ENCODE measurements at places on chromosomes 2 and 18. TPM values are rescaled to one million over a fixed set of nuclear protein-coding genes. Genes with fewer than 3 reads are reported as not detected.

- no peak for DNase-seq
Measured at GRCh38 chr2:131055169-131056065, 37.8 kb downstream of the FAM168B start.

The MROH2A gene
- total RNA-seq = 0.49 TPM

The SLC16A14 gene
- total RNA-seq = 8.2 TPM

GRCh38 chr18:60560071-60560470, 187.5 kb upstream of the MC4R start:
- no peak for DNase-seq

DNA sequence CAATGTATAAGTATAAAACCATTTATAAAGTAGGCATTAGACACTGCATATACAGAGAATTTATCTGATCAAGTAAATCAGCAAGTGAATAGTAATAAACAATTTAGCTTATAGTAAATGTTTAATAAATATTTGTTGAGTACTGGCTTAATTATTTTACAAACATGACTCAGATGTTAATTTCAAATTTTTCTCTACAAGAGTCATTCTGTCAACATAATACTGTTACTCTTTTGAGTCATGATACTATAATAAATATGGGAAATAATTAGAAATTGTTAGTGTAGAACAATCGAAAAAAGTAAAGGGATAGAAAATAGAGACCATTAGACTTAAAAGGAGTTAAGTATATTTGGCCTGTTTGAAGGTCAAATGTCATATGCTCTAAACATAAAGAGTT, 133.6 kb upstream of the MC4R start:
- DNase-seq = no peak

GRCh38 chr2:195561116-195561921, 95.7 kb upstream of the SLC39A10 start:
- DNase-seq = no peak

DNA sequence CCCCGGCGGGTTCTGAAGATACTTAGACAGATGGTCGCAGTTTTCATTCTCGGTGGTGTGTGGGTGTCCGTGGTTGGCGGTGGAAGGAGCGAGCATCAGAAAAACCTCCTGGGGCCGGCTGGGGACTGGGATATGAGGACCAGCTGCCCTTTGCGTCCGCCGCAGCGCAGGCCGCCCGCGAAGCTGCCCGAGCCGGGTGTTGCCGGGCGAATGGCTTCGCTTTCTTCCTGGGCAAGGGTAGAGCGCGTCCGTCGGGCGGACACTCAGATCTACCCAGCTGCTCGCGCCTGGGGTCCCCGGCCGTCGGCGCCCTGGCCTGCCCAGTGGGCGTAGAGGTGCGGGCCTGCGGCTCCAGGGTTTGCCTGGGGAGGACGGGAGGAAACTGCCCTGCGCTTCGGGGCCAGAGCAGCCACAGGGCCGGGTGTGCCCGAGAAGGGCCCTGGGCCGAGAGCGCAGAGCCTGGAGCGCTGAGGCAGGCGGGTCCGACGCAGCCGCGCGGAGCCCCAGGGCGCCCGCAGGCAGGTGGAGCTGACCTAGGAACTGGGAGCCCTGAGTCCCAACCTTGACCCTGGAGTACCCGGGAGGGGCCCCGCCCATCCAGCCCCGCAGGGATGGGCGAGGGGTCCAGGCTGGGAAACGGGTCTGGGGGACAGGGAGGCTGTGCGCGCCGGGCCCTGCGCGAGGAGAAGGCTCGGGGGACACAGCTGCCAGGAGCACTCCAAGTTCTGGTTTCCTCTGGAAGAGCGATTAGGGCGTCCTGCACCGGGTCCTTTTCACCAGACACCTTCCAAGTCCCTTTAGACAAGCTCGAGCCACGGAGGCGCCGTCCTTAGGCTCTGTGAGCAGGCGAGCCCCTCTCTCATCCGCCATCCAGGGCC, 1.3 kb downstream of the TWIST2 start:
- no peak for DNase-seq

- DNase-seq = no peak
Measured at GRCh38 chr2:46267616-46268015, 29.6 kb upstream of the EPAS1 start.

The CXCR1 gene
- total RNA-seq = 2.1 TPM

The LYG2 gene
- 16.5 TPM for total RNA-seq

- DNase-seq = no peak
Measured at GRCh38 chr2:235612181-235612950, 118.5 kb downstream of the AGAP1 start.

DNA sequence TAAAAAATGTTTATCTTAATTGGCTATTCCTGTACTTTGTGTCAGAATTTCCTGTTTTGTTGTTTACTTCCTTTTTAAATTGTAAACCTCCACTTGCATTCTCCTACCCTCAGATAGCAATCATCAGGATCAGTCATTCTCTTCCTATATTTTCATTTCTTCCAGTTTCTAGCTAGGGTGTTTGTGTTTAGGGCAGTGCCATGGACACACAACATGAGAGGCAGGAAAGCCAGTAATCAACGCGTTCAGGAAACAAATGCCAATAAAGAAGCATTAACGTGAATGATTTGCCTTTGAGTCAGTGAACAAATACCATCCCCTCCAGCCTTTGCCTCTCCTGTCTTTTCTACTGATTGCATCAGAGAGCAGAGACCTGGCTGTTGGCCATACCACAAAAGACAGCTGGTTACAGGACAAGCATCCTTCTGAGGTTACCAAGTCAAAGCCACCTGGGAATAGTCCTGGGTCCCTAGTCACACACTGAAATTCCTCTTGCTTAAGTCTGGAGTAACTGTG, 56.7 kb upstream of the FHL2 start:
- no peak for DNase-seq

The ZBTB7C gene
- total RNA-seq = 6.3 TPM

DNA sequence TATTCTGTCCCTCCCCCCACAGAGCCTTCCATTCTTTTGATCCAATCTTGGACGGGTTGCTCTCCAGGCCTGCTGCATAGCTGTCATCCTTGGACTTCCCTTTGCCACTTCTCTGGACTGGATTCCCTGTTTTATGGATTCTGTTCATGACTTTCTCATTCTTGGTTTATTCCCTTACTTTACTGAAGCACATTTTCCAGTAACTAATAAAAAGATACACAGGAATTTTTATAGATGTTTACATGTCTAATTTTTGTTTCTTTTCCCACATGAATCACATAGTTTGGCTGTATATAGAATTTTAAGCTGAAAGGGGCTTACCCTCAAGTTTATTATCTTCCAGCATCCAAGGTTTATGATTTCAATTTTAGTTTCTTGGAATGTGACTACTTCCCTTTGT, 37.9 kb downstream of the GDF7 start:
- DNase-seq = no peak

All from skin of body (tissue), 3 donors.